ENCODE measurements at places on chromosomes 11 and 22.

DNA sequence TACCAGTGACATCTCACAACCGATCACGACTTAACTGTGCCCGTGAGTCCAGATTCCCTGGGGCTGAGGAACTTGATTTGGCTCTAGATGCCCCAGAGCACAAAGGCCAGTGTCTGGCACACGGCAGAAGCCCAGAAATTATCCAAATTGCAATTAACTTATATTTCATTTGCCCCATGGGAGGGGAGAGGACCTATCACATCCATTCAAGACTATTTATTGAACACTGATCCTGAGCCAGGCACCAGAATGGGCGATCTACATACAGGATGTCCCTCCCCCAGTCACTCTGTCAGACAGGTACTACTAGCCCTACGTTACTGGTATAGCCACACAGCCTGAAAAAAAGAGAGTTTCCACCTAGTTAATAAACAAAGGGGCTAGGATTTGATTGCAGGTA, 5.1 kb downstream of the DNAL4 start:
- DNase-seq = no peak

GRCh38 chr11:20075627-20076026, 84.6 kb downstream of the DBX1 start:
- no peak for DNase-seq

DNA sequence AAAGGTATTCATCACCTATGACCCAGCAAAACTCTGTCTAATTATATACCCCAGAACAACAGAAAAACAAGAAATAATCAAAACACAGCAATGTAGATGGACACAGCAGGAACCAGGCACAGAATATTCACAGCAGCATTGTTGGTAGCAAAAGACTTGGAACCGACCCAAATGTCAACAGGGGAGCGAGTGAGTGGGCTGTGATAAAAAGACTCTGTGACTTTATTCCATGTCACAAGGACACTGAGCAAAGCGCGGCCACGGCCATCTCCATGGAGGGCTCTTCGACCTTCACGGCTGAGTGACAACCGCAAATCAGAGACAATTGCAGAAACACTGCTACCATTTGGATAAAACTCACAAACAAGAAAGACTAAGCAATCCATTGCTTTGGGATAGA, 1373.1 kb downstream of the TBC1D22A start:
- DNase-seq = no peak

- DNase-seq = no peak
Measured at GRCh38 chr22:39664485-39665200, 94.1 kb downstream of the CACNA1I start.

- DNase-seq = no peak
Measured at GRCh38 chr22:23549198-23549595, 30.9 kb downstream of the IGLL1 start.

Data from stimulated activated CD4-positive, alpha-beta T cell treated with anti-CD3 and anti-CD28 coated beads, Interleukin-2, amount 100 ng/mL, for 48 hours (primary cell).